Amniotic epithelial cell (primary cell): ENCODE measurements at places on chromosomes 11 and 22.

DNA sequence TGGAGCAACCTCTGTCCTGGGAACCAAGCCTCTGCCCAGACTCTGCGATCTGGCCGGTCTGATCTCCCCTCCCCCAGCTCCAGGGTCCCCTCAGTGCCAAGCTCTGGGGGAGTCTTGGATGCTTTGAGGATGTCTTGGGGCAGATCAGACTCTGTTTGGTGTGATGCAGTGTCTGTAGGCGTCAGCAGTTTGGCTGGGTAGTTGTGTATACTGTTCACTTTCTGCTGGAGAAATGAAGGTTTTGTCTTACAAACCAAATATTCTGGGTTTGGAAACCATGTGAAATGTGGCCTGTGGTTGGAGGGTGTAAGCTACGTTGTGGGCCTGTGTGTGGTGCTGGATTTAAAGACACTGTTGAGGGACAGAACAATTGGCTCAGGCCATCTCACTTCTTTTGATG, 4.6 kb downstream of the INSC start:
- DNase-seq, result no peak

GRCh38 chr11:1564535-1565172, 7.4 kb downstream of the DUSP8 start:
- DNase-seq, result peak; percentile 85

- no peak for DNase-seq
These were observed 12.1 kb downstream of the GNB1L start for GRCh38 chr22:19842393-19843106.

- no peak for DNase-seq
These were observed 966.3 kb downstream of the JRKL start for GRCh38 chr11:97356144-97356543.
